ENCODE measurements at places on chromosomes 2 and 18.

DNA sequence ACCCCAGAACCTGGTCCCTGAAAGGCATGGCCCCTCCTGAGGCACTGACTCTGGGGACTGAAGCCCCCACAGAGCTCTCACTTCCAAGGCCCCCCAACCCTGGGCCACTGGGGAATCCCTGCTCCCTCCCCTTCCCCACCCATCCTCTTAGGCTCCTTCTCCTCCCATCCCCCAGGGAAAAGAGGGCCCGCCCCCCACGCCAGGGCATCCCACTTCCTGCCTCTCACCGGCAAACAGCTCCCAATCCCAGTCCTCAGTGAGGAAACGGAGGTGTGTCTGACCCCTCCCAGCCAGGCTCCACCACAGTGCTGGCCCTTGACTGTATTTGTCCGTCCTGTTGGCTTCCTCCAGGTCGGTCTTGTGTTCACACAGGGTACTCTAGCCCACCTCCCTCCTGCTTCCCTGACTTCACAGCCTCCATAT is 35.0 kb upstream of the PTMA start:
- DNase-seq: no peak

DNA sequence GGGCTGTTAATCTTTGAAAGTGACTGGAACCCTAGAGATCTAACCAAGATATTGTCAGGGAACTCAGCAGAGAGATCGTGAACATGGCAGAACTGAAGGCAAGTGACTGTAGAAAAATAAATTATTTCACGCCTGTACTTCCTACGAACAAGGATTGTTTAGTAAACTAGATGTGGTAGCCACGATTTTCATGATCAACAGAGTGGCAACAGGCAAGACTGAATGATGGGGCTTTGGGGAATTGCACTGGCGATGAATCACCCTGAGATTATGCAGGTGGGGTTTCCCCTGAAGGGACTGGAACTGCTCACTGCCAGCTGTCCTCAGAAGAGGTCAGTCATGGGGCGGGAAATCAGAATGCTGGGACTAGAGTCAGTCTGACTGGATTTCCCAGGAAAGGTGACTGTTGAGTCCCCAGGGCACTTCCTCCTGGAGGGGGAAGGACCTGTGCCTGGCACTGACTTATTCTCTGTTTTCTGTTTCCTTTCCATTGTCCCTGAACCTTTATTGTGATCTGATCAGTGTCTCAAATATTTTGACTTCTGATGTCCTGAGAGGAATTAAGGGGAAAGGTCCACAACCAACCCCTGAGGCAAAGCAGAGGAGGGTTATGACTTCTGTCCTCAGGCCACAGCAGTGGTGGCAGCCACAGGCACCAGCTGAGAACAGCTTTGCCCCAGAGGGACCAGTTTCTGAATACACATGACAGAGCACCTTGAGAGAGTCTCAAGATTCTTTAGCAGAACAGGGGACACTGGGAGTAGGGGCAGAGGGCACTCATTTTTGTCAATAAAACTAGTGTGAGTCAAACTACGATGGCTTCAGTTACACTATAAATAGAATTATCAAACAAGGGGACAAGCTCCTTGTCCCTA is 70.0 kb downstream of the NAB1 start:
- no peak for DNase-seq

GRCh38 chr2:66346231-66346664 is 88.7 kb upstream of the MEIS1 start:
- DNase-seq: no peak

DNA sequence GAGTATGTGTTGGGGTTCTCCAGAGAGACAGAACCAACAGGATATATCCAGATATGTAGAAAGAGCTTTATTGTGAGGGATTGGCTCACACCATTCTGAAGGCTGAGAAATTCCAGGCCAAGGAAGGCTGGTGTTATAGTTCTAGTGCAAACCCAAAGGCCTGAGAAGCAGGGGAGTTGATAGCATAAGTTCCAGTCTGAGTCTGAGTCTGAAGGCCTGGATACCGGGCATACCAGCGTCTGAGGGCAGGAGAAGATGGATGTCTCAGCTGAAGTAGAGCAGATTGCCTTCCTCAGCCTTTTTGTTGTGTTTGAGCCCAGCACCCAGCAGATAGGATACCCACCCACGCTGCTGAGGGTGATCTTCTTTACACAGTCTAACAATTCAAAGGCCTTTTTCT is 211.7 kb upstream of the RASGRP3 start:
- no peak for DNase-seq

DNA sequence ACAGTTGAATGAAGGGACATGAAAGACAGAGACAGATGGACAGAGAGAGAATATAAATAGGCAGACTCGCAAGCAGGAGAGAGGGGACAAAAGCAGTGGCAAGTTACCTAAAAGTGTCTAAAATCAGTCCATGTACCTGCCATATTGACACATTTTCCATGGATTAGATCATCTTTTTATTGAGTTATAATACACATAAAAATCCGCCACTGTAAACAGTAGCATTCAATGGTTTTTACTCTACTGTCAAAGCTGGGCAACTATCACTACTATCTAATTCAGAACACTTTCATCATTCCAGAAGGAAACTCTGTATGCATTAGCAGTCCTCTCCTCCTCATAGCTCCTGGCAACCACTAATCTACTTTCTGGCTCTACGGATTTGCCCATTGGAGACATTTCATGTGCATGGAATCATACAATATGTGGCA is 10.1 kb downstream of the CFAP210 start:
- DNase-seq: no peak

GRCh38 chr2:224925061-224925809 is 117.0 kb downstream of the DOCK10 start:
- DNase-seq: no peak

DNA sequence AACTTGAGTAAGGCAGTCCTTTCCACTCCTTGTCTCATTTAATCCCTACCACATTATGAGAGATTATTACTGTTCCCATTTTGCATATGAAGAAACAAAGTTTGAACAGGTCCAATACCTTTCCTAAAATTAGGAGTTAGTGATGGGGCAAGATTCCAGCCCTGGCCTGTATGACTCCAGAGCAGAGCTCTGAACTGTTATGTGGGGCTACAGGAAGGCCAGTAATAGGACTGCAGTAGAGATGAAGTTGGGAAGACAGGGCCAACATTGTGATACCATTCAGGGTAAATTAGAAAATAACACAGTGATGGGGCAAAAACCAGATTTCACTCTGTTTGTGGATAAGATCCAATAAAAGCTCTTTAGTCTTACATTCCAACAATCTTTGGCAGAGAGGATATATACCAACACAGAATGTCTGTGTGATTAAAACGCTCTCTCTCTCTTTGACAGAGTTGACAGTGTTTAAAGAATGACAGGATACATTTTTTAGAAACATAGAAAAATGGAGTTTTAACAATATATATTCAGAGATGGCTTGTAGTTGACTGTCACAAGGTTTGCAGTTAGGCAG is 22.7 kb downstream of the KATNAL2 start:
- no peak for DNase-seq

DNA sequence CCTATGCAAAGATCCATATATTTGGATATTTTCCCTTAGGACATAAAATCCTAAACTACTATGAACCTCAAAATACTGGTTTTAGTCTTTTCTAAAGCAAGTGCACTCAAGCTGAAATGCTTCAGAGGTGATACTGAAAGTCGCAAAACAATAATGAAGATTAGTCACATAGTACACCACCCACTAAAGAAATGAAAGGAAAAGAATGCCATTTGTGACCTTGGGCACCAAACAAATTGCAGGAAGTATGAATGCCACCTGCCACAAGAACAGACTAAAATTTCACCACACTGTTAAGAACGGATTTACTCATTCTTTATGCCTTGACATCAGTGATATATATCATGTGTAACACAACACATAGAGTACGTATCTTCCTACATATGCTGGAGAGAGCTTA is 161.5 kb downstream of the ZNF521 start:
- no peak for DNase-seq
